Activated naive CD4-positive, alpha-beta T cell (primary cell): ENCODE measurements at places on chromosomes 2 and 18.

DNA sequence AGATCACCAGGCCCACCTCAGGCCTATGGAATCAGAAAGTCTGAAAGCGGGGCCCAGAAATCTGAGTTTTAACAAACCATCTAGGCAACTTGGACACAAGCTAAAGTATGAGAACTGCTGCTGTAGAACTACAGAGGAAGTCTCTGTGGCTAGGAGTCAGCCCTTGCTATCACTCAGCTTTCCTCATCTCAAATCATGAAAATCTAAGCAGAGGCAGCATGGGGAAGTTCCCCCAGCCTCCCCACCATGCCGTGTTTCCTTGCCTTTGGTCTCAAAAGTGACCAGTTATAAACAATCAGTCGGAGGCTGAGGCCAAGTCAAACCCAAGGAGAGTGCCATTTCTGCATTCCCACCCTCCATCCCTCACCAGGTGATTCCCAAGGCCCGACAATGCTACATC is 404.7 kb downstream of the BCL11A start:
- no peak for DNase-seq

DNA sequence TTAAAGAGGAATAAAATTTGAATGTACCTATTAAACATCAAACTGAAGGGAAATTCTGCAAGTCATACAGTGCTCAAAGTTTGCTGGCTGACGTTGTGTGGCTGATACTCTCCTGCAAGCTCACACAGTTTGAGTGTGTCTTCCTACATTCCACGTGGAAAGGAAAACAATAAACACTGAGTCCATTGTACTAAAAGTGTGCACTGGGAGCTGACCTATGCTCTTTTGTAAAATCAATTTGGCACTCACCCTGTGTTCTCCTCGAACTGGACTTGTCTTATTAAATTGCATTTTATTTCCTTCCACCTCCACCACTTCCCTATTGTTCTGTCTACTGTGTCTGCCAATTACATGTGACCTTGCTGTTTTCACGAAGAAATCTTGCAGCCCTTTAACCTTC is 458.0 kb downstream of the CPS1 start:
- no peak for DNase-seq

DNA sequence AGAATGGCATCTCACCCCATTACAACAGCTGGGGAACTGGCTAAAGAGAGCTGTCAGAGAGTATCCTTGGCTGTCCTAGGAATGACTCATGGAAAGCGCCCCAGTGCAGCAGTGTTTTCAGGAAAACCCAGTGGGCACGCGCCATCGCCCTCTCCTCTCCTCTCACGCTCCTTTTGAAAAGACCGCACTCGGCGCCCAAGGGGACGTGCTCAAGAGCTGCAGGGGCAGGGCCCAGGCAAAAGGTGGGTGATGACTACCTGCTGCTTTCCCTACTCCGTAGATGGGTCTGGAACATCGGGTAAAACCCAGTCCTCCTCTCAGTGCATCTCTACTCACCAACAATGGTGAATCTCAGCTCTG is 68.1 kb downstream of the EMILIN2 start:
- DNase-seq: no peak

DNA sequence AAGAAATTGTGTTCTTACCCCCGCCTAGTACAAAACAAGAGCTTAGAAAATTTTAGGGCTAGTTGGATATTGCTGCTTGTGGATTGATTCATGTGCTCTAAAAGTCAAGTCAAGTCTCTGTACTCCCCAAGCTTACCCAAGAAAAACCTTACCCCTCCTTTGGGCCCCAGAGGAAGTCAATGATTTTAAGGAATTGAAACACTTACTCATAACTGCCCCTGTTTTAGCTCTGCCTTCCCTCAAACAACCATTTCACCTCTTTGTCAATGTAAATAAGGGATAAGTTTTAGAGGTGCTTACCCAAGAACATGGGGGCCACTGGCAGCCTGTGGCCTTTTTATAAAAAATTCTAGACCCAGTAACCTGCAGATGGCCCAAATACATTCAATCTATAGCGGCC is 136.6 kb upstream of the RMP24 start:
- DNase-seq: no peak

DNA sequence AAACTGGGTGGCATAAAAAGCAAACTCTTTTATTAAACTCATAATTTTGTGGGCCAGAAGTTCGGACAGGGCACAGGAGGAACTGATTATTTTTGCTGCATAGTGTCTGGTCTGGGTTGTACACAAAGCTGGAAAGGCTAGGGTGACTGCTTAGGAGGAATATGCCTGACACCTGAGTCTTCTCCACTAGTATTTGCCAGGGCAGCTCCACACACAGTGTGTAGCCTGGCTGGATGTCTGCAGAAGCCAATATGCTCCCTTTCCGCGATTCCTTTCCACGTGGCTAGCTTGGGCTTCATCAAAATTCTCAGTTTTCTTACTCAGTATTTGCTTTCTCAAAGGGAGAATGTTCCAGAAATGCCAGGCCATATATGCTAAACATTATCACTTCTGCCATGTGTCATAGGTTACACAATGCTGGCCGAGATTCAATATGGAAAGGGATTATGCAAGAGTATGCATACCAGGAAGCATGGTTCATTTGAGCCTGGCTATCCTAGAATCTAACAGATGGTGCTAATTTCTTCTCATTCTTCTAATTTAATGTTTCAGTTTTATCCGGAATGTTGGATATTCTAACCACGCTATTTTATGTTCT is 142.7 kb upstream of the DOK6 start:
- no peak for DNase-seq

- DNase-seq: no peak
Observed at GRCh38 chr2:236284208-236284607, 20.0 kb upstream of the ASB18 start.

DNA sequence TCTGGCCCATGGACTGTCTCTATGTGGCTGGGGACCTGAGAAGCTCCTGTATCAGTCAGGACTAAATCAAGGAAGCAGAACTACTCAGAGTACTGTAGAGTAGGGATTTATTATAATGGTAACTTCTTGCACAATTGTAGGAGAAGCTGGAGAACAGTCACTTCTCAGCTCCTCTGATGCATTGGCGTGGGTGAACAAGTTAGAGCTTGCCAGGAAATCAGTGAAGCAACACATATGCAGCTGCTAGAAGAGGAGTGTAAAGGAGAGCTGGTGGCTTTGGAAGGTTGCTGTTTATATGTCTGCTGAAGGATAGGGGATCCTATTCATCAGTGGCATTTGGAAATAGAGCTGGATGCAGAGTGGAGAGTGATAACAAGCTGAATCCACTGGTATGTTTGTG is 215.5 kb upstream of the CWC22 start:
- no peak for DNase-seq

DNA sequence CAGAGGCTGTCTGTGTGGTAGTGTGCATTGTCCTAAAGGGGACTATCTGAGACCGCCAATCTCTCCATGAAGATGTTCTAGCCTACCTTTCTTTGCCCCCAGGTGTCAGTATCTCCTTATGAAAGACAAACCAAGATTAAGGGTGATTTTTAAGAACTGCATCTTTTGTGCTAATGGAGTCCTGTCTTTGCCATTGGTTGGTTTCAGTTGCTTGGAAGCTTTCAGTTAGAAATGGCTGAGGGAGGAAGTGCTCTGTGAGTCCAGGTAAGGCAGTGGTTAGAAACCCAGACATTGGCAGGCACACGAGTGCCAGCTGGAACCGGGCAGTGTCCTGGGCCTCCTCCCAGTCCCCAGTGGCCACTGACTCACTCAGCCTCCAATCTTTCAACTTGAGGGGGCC is 111.3 kb downstream of the DOCK10 start:
- DNase-seq: no peak

- no peak for DNase-seq
Observed at GRCh38 chr2:45895241-45895861, 243.9 kb downstream of the PRKCE start.

GRCh38 chr2:6080932-6081753 is 389.0 kb downstream of the SOX11 start:
- no peak for DNase-seq

DNA sequence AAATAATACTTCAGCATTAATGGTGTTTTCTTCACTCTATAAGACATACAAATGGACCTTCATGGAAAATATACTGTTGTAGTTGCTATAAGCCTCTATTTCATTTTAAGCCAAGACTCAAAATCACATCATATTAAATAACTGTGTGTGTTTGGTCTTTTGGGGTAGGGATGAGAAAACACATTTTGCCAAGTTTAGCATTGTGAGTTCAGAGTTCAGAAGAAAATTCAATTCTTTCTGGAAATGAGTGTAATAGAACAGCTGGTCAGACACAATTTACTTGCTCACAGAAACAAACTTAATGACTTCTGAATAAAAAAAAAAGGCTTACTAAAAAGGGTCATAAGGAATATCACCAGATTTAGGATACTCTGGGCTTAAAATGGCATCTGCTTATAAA is 149.5 kb downstream of the LRRTM4 start:
- DNase-seq: no peak
